ENCODE measurements at places on chromosomes 5 and 9.

DNA sequence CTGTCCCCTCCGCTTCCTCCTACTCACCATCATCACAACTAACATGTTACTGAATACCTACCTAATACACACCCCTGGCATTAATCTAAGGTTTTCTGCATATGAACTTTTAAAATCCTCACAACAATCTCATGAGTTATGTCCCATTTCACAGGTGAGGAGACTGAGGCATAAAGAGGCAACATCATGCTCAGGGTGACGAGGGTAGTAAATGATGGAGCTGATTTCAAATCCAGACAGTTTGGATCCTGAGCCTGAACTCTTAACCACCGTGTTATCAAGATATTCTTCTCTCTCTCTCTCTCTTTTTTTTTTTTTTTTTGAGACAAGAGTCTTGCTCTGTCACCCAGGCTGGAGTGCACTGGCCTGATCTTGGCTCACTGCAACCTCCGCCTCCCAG is 12.9 kb upstream of the EEIG1 start:
- no peak for DNase-seq

DNA sequence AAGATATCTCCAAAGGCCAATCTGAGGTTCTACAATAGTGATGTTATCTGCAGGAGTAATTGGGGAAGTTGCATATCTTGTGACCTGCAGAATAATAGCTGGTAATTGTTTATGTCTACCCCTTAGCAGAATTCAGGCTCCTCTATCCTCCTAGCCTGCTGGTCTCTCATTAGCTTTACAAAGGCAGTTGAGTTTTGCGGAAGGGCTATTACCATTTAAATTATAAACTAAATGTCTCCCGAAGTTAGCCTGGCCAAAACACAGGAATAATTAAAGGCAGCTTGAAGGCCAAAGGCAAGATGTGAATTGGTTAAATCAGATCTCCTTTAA is 168.7 kb downstream of the TTC39B start:
- DNase-seq, result no peak

DNA sequence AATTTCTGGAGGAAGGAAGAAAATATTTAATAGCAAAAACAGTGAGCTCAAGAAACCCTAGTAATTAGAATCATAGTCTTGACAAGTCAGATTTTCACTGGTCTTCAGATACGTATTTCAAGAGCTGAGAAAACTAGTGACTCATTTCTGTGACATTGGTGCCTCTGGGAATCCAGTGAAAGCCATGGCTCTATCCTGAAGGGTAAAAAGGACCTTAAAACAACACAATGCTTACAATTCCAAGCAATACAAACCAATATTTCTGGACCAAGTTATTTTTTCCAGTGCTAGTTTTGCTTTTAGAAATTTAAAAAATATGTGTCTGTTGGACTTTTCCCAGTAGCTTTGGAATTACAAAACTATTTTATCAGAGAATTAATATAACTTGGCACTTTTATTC is 140.3 kb downstream of the LPAR1 start:
- no peak for DNase-seq

DNA sequence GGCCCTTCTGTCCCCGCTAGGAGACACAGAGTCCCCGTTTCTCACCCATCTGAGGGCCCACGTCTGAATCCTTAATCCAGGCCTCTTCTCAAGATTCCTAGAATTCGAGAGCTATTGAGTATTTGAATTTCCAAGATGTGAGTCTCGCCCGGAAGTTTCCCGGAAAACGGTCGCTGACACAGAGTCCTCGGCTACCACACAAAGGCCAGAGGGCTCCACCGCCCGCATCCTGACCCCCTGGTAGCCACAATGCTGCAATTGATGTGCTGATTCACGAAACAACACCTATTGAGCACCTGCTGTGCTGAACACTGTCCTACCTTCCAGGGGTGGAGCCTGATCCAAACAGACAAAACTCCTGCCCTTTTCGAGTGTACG is 670 bp upstream of the FBP1 start:
- DNase-seq, result no peak

GRCh38 chr9:32251539-32251938 is 132.9 kb upstream of the ACO1 start:
- no peak for DNase-seq

Measured in stimulated activated CD4-positive, alpha-beta T cell treated with anti-CD3 and anti-CD28 coated beads, Interleukin-1b, Interleukin-23, amount 100 ng/mL, for 1 hour (primary cell).